ENCODE measurements at places on chromosomes 12 and 14.

DNA sequence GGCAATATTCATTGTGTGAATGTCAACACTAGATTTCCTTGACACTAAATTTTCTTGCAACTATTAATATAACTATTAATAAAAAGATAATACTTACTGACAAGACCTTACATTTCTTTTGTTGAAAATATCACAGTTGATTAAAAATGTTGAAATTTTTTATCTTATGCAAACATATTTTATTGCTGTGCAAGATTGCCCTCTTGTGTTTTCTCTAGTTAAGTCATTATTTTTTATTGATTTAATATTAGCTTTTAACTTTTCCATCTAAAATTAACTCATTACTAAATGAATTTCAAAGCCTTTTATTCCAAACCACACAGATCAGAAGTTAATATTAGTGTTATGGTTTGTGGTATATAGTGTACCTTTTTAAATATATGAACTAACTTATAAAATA lies 11.7 kb upstream of the NAA30 start:
- DNase-seq = no peak

GRCh38 chr12:110844551-110845338 lies 2.0 kb upstream of the CCDC63 start:
- DNase-seq = no peak

DNA sequence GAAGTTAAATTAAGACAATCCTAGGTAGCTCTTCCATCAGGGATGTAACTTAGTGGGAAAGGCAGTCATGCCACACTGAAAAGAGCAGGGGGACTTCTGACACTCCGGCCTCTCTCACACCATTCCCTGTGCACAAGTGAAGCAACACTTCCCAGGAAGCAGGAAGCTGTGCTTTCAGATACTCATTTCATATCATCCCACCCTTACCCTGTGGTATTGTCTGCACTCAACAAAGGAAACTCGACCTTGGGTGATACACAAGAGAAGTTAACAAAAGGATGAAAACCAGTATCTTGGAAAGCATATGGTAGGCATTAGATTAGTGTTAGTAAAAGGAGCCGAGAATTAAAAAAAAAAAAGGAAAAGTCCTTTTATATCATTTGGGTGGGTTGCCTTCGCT lies 61.3 kb upstream of the MDM1 start:
- no peak for DNase-seq

DNA sequence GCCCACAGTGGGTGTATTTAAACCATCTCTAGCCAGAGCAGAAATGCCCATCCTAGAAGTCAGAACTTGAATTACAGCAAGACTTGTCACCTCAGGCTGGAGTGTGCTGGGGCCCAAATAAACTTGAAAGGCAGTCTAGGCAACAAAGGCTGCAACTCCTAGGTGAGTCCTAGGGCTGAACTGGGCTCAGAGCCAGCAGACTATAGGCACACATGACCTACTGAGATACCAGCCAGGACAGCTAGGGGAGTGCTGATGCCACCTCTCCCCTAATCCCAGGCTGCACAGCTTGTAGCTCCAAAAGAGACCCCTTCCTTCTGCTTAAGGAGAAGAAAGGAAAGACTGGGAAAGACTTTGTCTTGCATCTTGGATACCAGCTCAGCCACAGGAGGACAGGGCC lies 106.0 kb downstream of the TXNDC16 start:
- DNase-seq = no peak

GRCh38 chr12:60042835-60043234 lies 447.0 kb downstream of the SLC16A7 start:
- DNase-seq = no peak

DNA sequence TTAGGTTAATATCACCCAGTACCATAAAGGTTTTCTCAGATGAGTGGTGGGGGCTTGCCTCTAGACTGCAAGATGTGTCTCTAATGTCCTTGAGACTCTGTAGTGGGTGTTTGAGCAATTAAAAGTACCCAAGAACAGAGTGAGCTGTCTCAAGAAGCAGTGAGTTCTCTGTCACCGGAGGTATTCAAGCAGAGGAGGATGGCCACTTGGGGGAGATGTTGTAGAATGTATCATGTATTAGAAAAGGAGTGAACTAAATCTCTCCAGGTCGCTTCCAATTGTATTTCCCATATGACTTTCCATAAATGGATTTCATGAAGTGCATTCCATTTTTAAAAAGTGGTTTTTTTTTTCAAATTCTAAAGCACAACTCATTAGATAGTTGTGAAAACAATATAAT lies 35.0 kb downstream of the SLC17A8 start:
- no peak for DNase-seq

GRCh38 chr14:63877550-63877939 lies 24.7 kb downstream of the SYNE2 start:
- no peak for DNase-seq

DNA sequence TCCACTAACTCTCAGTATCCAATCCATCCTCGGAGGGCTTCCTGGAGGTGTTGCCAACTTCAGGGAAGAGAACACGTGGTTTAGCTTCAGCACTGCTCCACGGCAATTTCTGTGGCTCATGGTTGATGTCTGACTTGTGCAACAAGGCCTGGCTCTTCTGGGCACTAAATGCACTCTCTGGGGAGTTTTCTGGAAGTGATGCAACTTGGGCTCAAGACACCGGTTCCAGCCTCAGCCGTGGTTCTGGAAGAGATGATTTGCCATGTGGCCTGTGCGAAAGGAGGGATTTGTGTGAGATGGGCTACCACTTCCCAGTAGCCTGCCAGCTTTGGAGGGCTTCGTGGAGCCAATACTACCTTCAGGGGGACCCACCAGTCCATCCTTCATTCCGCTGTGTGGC lies 118.6 kb upstream of the RTL1 start:
- no peak for DNase-seq

DNA sequence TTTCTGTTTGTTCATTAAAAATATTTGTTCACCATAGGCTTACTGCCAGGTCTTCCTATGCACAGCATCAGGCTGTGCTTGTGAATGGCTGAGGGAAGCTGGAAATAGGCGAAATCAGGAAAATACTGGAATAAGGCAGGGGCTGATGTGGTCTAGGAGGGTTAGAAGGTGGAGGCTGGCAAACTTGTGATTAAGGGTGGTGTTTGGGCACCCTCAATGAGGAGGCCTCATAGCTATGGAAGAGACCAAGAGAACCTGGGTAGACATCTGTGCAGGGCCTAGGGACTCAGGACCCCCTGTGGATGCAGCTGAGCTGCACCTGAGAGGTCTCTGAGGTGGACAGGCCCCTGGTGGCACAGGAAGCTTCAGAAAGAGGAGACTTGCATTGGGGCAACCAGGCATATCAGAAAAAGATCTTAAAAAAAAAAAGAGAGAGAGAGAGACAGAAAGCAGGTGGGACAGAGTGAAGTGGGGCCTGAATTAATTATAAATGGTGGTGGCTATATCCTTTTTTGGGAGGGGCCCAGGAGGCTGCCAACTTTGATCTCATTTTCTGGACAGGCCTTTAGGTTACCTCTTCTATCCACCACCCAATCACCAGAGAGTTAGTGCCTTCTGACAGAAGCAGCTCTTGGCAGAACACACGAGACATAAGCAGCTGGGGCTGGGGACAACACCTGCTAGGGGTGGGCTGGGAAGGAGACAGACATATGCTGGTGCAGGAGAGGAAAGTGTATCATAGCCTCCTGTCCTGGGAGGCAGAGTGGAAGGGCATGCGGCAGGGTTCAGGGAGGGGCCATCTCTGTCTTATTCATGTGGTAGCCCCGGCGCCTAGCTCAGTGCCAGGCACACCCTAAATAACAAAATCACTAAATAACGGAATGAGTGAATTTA lies 46.7 kb upstream of the ATP23 start:
- DNase-seq = no peak

DNA sequence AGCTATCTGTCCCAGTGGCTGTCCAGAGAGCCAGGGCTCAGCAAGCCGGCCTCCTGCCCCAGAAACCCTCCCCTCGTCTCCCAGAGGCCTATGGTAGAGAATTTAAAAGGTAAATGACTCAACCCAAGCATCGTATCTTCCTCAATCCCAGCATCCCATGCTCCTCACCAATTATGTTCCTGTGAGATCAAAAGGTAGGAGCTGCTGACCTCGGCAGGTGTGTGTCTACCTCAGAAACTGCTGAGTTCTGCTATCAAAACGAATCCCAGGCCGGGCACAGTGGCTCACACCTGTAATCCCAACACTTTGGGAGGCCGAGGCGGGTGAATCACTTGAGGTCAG lies 49.3 kb downstream of the FOXN3 start:
- no peak for DNase-seq

DNA sequence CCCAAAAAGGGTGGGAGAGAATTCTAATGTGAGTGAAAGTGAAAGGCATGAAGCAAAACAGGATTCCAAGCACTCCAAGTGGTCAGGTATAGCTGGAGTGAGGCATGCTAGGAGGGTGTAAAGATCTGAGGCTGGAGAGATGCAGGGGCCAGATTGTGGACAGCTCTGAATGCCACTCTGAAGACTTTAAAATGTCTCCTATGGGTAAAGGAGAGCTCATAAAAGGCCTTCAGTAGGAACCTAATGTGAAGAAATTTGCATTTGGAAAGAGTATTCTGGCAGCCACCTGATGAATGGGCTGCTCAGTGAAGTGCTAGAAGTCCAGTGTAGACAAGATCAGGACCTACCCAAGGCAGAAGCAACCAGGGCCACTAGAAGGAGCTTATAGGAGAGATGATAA lies 68.9 kb downstream of the DNAI7 start:
- DNase-seq = no peak

- DNase-seq = no peak
Measured at GRCh38 chr14:34063042-34063441, 112.2 kb upstream of the EGLN3 start.

DNA sequence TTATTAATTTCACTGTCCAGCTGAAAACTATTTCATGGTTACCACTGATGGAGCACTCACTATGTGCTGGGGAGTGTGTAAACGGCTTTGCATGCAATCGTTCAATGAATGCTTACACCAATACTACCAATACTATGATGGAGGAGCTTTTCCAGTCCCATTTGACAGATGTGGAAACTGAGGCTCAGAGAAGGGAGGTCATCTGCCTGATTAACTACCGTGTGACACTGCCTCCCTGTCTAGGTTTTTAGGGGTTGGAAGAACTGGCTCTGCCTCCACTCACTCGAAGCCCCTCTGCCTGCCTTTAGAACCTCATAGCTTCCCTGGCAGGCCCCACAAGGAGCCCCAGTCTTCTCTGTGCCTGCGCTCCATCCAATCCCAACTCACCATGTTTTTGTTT lies 11.9 kb downstream of the MSI1 start:
- DNase-seq = no peak

DNA sequence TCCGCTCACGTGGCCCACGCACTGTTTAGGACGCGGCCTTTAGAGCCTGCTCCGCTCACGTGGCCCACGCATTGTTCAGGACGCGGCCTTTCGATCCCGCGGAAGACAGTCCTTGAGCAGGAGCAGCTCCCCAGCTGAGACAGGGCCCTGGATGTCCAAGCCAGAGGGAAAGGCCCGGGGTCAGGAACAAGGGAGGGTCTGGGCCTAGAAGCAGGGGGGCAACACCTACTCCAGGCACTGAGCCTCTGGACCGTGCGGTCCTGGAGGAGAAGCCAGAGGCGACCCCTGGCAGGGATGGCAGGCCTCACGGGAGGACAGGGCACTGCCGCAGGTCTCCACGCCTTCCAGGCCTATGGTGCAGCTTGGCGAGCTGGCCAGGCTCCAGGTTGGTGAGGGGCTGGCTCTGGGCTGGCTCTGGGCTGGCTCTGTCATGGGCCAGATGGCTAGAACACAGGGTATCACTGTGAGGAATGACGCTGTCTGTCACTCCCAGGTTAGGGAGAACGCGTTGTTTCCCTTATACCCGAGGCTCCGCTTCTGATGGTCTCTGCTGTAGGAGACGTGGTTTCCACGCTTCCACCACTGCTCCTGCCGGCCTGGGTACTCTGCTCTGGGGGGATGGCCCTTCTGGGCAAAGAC lies 341.7 kb downstream of the TMEM121 start:
- DNase-seq = no peak

Measured in activated T-cell treated with anti-CD3 and anti-CD28 coated beads, Interleukin-2, amount 50 U/mL, for 1 hour (primary cell).